Endothelial cell of umbilical vein (primary cell): ENCODE measurements at places on chromosomes 3 and 15. TPM values are rescaled to one million over a fixed set of nuclear protein-coding genes. Genes with fewer than 3 reads are reported as not detected.

COL6A5 gene
- total RNA-seq = not detected in 2 replicates

KIF15 gene
- total RNA-seq = 20.9 and 21.6 TPM in 2 replicates

GOLGA8G gene
- total RNA-seq = not detected in 2 replicates

DNA sequence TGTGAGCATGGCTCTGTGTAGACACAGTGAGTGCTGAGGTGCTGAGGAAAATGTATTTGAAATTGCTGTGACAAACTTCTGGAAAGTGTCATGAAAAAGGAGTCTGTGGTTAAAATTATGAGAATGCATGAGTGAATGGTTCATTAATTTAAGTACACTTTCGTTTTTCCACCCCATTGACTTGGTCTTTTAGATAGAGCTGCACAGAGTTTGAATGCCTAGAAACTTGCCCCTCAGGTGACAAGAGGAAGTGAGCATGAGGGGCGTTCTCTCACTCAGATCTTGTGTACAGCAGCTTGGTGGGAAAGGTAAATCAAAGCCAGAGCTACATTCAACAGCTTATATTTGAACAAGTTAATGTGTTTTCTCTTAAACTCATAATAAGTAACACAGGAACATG lies 296.8 kb downstream of the WDR72 start:
- H3K36me3 ChIP-seq = no peaks in the 10 kb centered on the region
- no peaks in the 10 kb centered on the region for H3K4me1 ChIP-seq
- no peak overlapping the region for H3K4me3 ChIP-seq
- no peak overlapping the region for H3K27ac ChIP-seq

DNA sequence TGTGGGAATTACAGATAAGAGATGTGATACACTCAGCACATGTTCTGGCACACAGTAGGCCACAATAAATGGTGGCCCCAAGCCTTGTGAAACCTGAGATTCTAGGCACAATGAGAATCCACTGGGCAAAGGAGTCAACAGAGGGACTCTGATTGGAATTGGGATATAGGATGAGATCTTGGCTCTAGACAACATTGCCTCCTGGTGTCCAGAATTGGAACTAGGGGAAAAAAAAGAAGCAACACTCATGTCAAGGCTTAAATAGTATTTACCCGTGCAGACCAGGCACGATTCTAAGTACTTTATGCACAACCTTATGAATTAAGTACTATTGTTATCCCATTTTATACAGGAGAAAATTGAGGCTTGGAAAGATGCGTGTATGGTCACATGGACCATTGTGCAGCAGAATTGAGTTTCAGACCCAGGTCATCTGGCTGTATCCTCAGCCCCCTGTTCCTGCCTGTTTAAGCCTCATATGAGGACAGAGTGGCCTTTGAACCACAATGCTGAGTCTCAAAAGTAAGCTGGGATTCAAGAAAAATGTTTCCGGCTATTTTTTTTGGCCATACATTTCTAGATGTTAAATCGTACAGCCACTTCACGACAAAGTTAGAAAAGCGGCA lies 124.8 kb downstream of the SV2B start:
- H3K4me1 ChIP-seq = no peaks in the 10 kb centered on the region
- no peak overlapping the region for H3K27ac ChIP-seq
- no peak overlapping the region for H3K4me3 ChIP-seq
- no peaks in the 10 kb centered on the region for H3K27me3 ChIP-seq
- no peaks in the 10 kb centered on the region for H3K36me3 ChIP-seq
- DNase-seq = peak; percentile 54

DNA sequence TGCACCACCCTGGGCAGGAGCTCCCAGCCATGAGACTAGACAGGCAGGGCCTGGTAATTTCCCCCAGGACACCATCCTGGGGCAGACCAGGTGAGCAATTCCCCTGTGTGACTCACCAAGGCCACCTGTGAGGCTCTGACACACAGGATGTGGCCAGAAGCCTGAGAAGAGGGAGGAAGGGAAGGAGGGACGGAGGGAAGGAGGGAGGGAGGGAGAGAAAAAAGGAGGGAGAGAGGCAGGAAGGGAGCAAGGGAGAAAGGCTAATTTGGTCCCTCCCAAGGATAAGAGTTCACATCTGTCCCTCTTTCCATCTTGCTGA lies 25.9 kb downstream of the WNT7A start:
- no peak overlapping the region for H3K4me3 ChIP-seq
- DNase-seq = no peak
- H3K27ac ChIP-seq = no peak overlapping the region
- H3K36me3 ChIP-seq = no peaks in the 10 kb centered on the region

- no peaks in the 10 kb centered on the region for H3K36me3 ChIP-seq
- DNase-seq = peak; percentile 80
- peaks cover 34% of the 10 kb centered on the region for H3K4me1 ChIP-seq
- no peak overlapping the region for H3K4me3 ChIP-seq
- H3K27me3 ChIP-seq = no peaks in the 10 kb centered on the region
- peak overlapping the region; percentile 81 for H3K27ac ChIP-seq
Observed at GRCh38 chr3:172675441-172676193, 35.2 kb downstream of the NCEH1 start.

DNA sequence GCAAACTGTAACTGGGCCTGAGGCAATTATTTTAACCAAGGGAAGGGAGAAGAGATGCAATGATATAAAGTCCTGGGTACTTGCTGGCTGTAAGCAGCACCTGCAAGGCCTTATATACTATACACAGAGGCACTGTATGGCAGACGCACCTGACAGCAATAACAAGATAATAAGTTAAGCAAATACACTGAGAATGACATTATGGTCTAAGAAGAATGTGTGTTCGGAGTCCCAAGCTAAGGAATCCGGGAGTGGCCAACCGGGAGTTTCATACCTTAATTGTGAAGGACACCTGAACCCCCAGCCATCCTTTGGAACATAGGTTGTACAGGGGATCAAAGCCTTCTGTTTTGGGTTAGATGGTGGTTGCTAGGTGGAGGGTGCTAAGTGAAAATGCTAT lies 13.7 kb downstream of the FAM240A start:
- H3K4me1 ChIP-seq = peaks cover 9% of the 10 kb centered on the region
- peaks cover 10% of the 10 kb centered on the region for H3K27me3 ChIP-seq
- H3K36me3 ChIP-seq = no peaks in the 10 kb centered on the region
- no peak overlapping the region for H3K4me3 ChIP-seq

DNA sequence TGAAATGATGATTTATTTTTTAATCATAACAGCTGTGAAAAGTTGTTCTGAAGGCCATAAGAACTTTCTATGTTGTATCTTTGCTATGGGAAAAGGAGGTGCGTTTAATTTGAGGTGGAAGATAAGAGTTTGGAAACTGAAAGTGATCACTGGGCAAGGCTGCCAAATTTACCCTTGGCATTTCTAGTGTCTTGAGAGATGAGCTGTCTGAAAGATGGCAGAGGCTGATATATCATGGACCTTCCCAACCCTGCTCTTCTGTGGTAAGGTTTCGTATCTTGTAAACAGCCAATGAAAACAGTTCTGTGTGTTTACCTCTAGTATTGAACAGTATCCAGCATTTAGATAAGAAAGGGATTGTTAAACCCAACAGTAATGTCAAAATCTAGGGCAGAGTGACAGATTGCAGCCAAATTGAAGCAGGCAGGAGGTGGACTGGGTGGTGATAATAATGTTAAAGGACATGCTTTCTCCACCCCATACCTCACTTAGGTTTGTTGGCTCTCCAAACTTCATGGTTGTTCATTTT lies 15.8 kb upstream of the NFKBIZ start:
- H3K27ac ChIP-seq = no peak overlapping the region
- H3K4me3 ChIP-seq = no peak overlapping the region
- H3K4me1 ChIP-seq = peaks cover 7% of the 10 kb centered on the region
- no peaks in the 10 kb centered on the region for H3K36me3 ChIP-seq
- H3K27me3 ChIP-seq = no peaks in the 10 kb centered on the region

- H3K27ac ChIP-seq = no peak overlapping the region
- H3K27me3 ChIP-seq = no peaks in the 10 kb centered on the region
- DNase-seq = no peak
- no peaks in the 10 kb centered on the region for H3K36me3 ChIP-seq
- no peak overlapping the region for H3K4me3 ChIP-seq
Observed at GRCh38 chr3:160373655-160374054, 25.4 kb downstream of the IFT80 start.

DNA sequence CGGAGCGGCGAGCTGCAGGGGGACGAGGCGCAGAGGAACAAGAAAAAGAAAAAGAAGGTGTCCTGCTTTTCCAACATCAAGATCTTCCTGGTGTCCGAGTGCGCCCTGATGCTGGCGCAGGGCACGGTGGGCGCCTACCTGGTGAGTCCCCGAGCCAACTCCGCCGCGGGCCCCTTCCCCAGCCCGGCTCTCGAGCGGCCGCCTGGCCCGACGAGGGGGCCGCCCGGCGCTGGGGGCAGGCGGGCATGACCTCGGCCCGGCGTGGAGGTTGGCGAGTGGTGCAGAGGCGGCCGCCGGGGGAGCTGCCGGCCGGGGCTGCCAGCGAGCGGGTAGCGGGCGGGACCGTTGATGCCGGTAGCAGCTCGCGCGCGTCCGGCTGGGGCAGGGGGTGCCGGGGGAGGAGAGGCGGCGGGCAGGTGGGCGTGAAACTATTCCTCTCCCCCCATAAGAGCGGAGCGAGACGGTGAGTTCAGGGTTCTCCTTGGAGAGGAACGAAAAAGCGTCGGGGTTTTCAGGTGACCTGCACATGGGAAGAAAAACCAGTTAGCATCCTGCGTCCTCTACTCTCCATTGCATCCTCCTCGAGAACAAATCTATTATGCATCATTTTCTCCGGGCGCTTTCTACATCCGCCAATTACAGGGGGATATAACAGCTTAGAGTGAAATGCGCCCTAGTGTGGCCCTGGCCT lies 585 bp downstream of the SLCO3A1 start:
- peaks cover 9% of the 10 kb centered on the region for H3K27me3 ChIP-seq
- H3K4me1 ChIP-seq = peaks cover 3% of the 10 kb centered on the region
- H3K27ac ChIP-seq = no peak overlapping the region

GRCh38 chr3:97988784-97989568 lies 16.7 kb upstream of the RIOX2 start:
- no peak for DNase-seq
- H3K27ac ChIP-seq = no peak overlapping the region
- H3K27me3 ChIP-seq = peaks cover 13% of the 10 kb centered on the region
- no peaks in the 10 kb centered on the region for H3K36me3 ChIP-seq

GRCh38 chr15:30953731-30954378 lies 37.6 kb downstream of the MTMR10 start:
- no peak overlapping the region for H3K4me3 ChIP-seq
- H3K4me1 ChIP-seq = peaks cover 16% of the 10 kb centered on the region
- peak; percentile 37 for DNase-seq
- peak overlapping the region; percentile 10 for H3K27ac ChIP-seq
- H3K36me3 ChIP-seq = peaks cover 51% of the 10 kb centered on the region

DNA sequence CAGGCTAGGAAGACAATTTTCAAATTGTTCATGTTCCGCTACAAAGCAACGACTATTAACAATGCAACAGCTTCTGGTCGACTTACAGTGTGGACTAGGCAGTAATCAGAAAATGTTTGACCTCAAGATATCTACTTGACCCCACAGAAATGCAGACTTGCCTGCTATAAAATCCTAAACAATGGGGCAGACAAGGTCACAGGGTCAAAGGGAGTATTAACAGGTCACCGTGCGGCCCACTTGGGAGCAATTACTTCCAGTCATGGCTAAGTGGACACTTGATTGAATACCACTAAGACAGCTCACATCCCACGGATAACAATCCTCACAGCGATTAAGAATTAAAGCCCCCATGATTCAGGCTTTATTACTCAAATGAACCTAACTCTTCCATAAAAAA lies 58.9 kb downstream of the FOXP1 start:
- peak; percentile 22 for DNase-seq
- H3K4me1 ChIP-seq = peaks cover 22% of the 10 kb centered on the region
- H3K27ac ChIP-seq = no peak overlapping the region

- no peaks in the 10 kb centered on the region for H3K4me1 ChIP-seq
- H3K36me3 ChIP-seq = no peaks in the 10 kb centered on the region
- DNase-seq = no peak
- no peaks in the 10 kb centered on the region for H3K27me3 ChIP-seq
- no peak overlapping the region for H3K4me3 ChIP-seq
Observed at GRCh38 chr3:184067573-184068055, 14.8 kb downstream of the HTR3C start.

DNA sequence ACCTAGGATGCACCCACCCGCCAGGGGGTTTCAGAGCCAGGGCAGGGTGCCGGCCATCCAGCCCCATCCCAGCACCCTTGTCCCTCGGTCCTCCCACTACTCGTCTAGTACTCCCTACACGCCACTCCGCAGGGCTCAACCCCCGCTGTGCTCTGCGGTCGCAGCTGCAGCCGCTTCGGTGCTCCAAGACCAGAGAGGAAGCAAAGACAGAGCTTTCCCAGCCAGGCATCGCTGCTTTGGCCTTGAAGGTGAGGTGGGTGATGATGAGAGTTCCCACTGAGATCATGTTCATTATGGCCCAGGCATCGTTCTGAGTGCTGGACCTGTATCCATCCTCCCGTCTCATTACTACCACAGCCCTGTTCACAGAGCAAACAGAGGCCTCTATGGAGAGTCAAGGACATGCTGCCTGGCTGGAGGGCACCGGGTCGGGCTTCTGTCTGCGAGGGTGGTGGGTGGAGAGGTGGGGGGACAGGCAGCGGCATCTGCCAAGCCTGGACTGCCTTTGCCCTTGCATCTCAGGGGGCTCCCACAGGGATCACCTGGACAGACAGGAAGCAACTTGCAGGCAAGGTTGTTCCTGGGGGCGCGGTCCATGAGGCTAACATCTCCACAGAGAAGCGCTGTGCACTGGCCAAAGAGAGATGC lies 66.9 kb downstream of the KLF13 start:
- peaks cover 5% of the 10 kb centered on the region for H3K27me3 ChIP-seq
- H3K27ac ChIP-seq = no peak overlapping the region
- H3K36me3 ChIP-seq = no peaks in the 10 kb centered on the region
- H3K4me3 ChIP-seq = no peak overlapping the region
- peaks cover 22% of the 10 kb centered on the region for H3K4me1 ChIP-seq

GRCh38 chr3:9862391-9863057 lies 17.5 kb downstream of the CIDEC start:
- H3K27me3 ChIP-seq = no peaks in the 10 kb centered on the region
- no peaks in the 10 kb centered on the region for H3K4me1 ChIP-seq
- no peak overlapping the region for H3K27ac ChIP-seq

DNA sequence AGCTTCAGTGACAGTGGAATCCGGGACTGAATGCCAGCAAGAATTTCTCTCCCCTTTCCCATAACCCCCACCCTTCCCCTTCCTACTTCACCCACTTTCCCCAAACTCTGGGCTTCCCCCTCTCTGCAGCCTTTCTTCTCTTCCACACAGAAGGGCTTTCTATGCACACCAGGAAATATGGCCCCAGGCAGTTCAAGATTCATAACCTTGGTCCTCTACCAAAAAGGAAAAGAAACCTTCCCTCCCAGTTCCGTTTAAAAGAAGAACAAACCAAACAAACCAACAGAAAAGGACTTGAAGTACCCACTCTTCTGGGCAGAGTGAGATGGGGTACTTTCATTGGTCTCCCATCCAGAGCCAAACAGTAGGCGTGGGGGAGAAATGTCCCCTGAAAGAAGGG lies 68.8 kb upstream of the ABHD2 start:
- H3K4me1 ChIP-seq = no peaks in the 10 kb centered on the region
- no peak overlapping the region for H3K27ac ChIP-seq
- H3K4me3 ChIP-seq = no peak overlapping the region
- no peaks in the 10 kb centered on the region for H3K36me3 ChIP-seq
- no peak for DNase-seq
- peaks cover 6% of the 10 kb centered on the region for H3K27me3 ChIP-seq
